Fibroblast of pulmonary artery (primary cell): ENCODE measurements at places on chromosomes 16 and 17.

DNA sequence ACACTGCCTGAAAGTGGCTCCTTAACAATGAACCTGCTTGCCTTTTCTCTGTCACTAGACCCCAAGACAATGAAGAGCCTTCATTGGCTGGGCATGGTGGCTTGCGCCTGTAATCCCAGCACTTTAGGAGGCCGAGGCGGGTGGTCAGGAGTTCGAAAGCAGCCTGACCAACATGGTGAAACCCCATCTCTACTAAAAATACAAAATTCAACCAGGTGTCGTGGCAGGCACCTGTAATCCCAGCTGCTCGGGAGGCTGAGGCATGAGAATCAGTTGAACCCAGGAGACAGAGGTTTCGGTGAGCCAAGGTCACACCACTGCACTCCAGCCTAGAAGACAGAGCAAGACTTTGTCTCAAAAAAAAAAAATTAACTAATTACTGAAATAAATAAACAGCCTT lies 45.3 kb upstream of the SEC14L1 start:
- DNase-seq = no peak

- DNase-seq = no peak
Observed at GRCh38 chr17:83186226-83186625, 106.8 kb downstream of the METRNL start.

DNA sequence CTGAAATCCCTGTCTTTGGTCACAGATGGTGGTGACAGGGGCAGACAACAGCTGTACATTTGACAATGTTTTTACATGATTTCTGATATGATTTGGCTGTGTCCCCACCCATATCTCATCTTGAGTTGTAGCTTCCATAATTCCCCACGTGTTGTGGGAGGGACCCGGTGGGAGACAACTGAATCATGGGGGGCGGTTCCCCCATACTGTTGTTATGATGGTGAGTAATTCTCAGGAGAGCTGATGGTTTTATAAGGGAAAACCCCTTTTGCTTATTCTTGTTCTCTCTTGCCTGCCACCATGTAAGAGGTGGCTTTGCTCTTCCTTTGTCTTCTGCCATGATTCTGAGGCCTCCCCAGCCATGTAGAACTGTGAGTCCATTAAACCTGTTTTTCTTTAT lies 353.9 kb downstream of the CPPED1 start:
- no peak for DNase-seq

GRCh38 chr17:70067134-70067533 lies 7.9 kb upstream of the KCNJ16 start:
- DNase-seq = no peak

- DNase-seq = peak; percentile 83
Observed at GRCh38 chr16:10979717-10980601, 35.6 kb downstream of the CLEC16A start.

DNA sequence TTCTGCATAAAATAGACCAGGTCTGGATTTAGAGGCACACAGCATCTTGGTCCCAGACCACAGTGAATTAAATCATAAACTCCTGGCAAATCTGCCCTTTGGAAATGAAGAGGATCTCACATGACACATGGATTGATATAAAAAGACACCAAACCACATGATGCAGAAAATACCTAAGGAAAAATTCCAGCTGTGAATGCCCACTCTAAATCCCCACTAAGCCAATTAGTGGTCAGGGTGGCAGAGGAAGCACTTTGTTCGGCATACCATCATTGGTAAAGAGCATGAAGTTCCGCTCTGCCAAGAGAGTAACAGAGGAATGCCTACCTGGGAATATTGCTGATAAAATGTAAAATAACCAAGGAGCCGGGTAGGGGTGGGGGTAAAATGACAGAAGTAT lies 32.4 kb upstream of the NOL11 start:
- DNase-seq = no peak

- no peak for DNase-seq
Observed at GRCh38 chr16:593406-593805, 3.5 kb downstream of the RAB40C start.

DNA sequence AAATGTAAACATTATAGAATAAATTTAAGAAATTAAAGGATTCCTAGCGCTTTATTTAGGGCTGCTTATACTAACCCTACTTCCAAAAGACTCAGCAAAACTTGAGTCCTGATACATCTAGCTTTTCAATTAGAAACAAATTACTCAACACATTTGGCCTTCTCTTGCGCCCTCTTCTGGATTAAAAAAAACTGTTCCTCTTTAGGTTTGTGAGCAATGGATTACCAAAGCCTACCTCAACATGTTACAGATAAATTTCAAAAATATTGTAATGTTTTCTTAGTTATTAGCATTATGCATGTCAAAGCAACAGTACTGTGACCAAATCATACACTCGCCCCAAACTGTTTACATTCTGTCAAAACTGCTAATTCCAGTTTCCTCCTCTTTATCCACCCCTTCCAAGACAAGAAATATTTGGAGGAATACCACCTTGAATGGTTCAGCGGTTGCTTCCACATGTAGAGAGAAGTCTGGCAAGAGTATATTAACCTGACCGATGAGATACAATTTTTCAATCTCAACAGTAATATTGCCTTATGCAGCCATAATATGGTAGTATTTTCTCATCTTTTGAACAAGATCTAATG lies 2.7 kb downstream of the NUFIP2 start:
- DNase-seq = peak; percentile 82

DNA sequence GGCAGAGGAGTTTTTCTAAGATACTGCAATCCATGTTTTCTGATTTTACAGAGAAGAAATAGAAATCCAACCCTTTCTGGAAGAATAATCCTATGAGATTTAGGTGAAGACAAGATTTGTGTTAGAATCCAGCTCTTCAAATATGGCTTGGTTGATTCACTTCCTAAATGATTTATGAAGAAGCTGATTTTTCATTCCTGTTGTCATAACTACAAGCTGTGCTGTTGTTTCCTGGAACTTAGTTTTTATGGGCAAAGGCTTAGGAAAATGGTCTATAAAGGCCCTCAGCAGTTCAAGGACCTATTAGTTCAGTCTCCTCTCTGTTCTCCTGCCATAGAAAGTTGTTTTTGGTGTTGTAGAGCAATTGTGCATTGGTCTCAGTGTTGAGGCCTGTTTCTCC lies 174.2 kb upstream of the FAM20A start:
- peak; percentile 62 for DNase-seq

DNA sequence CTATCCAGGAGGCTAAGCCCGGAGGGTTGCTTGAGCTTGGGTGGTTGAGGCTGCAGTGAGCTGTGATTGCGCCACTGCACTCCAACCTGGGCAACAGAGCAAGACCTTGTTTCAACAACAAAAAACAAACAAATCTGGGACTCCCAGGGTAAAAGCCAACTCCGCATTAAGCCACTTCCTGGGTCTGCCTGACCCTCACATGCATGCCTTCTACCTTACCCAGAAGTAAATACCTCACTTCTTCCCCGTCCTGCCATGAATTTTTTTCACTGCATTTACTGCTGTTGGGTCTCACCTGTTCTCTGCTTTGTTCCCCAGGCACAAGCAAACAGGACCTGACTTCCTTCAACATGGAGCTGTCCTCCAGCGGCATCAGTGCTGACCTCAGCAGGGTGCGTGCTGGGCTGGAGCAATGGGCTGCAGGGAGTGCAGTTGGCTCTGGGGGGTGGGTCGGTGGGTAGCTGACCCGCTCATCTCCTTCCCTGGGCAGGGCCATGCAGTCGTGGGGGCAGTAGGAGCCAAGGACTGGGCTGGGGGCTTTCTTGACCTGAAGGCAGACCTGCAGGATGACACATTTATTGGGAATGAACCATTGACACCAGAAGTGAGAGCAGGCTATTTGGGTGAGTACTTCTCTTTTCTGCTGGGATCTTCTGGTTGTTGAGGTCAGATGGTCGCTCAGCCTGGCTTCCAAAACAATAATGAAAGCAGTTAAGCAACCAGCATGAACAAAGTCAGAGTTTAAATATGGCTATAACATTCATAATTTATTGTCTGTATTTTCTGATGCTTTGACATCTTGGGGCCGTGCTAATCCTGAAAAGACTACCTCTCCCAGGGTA lies 16.4 kb downstream of the ITGAL start:
- no peak for DNase-seq

DNA sequence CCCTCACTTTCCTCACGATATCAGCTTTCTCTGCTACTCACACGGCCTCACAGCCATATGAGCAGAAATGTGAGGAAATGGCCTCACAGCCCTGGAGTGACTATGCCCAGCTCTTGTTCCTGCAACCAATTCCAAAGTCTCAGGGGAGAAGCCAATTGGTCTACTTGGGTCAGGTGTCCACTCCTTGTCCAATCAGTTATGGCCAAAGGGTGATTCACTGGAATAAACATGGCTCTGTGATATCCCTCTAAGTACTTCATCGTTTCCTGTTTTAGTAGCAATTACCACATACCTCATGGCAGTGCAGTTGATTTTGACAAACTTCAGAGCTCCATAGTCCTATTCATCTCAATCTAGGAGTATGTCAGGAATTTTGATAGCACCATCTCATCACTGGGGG lies 195.4 kb downstream of the KATNIP start:
- peak; percentile 59 for DNase-seq

DNA sequence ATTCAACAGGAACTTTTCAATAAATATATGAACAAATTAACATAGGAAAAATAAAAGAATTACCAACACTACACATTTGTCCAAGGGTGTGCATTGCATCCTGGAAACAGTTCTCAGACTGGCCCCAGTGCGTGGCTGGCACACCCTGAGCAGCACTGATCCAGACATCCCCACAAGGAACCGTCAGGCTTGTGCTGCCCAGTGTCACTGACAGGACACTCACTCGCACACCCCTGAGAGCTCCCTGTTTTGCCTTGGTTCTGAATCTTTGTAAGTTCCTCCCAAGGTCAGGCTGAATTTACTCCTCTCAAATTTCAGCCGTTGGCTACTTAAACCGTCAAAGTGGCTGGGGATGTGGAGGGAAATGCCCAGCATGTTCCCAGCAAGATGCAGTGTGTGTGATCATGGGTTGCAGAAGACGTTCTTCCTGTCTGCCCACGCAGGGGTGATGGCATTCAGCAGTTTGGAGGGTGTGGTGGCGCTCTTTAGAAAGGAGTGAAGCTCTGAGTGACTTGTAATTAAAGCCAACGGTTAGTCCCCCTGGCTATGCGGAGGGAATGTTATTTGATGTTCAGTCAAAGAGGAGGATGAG lies 1.7 kb downstream of the MT2A start:
- DNase-seq = peak; percentile 95
